ENCODE measurements at places on chromosomes 16 and 17.

DNA sequence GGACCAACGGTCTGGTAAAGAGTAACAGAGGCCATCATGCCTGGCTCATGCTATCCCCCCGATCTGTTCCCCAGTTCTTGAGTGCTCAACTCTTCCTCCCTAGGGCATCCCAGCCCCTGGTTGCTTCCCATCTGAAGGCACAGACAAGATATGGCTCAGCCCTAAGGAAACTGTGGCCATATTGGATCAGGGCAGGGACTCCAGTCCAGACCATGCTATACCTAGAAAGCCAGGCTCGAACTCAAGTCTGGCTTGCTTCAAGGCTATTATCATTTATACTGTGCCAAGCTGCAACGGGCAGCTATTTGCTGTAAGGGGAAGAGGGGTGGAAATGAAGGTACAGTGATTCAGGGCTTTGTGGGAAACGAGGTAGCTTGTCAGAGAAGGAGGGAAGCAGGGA lies 2.8 kb downstream of the UBTF start:
- no peak for DNase-seq

DNA sequence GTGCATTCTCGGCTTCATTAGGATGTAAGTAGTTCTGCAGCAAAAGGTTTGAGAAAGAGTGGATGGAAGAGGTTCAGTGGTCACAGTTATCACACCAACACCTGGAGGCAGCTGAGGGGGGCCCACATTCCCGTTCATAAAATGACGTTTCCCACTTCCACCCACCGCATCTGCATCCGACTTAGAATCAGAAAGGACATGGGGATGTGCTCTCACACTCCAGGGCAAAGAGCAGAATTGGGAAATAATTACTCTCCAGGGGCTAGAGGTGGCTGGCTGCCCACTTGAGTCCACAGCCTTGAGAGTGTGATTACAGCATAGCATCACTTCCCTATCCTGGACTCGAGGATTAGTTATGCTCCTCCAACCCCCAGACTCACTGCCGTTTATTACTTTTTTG lies 122.0 kb downstream of the CPPED1 start:
- DNase-seq: no peak

DNA sequence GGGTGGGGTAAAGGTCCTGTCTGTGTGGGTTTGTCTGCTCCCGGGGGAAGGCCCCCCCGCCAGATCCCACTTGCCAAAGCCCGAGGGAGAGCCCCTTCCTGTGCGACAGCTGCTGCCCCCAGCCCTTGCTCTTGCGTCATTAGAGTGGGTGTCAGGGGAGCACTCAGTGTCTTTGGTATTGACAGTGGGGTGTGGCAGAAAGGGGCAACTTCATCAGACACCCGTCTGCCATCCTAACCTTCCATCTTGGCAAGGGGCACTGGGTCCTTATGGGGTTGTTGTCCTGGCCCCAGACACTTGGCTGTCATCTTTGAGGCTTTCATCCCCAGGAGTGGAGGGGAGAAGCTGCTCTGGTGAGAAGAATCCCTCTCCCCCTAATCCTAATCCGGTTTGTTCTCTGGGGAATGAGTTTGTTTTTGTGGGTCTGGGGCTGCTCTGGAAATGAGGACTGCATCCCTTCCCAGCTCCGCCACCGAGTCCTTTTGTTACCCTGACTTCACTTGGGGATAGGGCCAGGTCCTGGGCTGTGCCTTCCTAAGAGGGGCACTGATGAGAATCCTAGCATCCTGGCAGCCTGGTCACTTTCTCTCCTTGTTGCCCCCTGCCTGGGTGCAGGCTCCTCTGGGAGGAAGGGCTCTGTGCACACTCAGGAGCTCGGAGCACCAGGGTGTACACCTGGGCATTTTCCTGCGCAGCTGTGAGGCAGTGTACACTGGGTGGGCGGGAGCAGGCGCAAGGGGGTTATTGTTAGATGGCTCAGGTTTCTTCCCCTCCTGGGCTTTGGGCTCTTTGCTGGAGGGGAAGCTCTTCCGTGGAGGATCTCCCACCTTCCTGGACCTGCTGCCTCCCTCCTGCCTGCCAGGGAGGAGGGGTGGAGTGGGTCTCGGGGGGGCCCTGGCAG lies 21.1 kb downstream of the GJD3 start:
- no peak for DNase-seq

DNA sequence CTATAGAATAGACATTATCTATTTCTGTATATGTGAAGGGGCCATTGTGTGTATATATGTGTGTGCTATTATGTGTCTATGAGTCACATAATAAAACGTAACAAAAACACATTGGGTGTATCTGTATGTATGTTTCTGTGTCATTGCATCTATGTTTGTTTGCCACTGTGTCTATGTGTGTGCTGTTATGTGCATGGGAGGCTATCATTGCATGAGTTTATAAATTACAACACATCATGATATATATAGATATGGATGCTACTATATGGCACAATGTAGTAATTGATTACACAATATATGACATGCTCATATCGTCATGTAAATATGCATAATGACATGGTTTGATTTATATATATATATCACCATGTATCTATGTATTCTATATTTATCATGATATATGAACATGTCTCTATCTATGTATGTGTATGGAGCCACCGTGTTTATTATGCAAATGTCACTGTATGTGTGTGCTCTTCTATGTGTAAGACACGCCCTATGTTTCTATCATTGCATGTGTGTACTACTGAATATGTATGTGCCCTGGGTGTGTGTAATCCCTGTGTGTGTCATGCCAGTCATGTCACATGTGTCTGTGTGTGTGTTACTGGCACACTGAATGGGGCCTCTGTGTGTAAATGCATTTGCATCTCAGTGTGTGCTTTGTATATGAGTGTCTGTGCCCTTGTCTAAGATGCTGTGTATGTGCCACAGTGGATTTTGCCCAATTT lies 1.4 kb upstream of the TSPOAP1 start:
- DNase-seq: peak; percentile 45

GRCh38 chr17:31405890-31406371 lies 14.5 kb downstream of the RAB11FIP4 start:
- no peak for DNase-seq

- no peak for DNase-seq
Observed at GRCh38 chr16:74463888-74464287, 42.6 kb upstream of the CLEC18B start.

DNA sequence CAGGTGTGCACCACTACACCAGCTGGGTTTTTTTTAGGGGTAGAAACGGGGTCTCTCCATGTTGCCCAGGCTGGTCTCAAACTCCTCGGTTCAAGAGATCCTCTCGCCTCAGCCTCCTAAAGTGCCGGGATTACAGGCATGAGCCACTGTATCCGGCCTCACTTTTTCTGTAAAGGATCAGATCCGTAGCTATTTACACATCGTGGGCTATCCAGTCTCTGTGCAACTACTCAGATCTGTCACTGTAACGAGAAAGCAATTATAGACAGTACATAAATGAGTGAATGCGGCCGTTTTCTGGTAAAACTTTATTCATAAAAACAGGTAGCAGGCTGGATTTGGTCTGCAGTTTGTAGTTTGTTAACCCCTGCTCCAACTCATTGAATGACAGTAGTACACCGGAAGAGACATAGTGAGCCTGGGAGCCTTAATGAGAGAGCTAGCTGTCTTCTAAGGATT lies 44.5 kb downstream of the VMP1 start:
- no peak for DNase-seq

DNA sequence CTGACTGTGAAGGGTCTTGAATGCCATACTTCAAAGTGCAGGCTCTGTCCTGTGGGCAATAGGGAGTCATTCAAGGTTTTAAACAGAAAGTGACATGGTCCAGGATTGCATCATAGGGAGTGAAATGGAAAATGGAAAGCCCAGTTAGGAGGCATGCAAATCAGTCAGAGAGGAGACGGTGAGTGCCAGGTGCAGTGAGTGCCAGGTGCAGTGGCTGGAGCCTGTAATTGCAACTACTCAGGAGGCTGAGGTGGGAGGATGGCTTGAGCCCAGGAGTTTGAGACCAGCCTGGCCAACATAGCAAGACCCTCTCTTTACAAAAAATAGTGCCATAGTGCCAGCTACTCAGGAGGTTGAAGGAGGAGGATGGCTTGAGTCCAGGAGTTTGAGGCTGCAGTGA lies 35.2 kb upstream of the SIAH1 start:
- DNase-seq: no peak

GRCh38 chr16:1545044-1546040 lies 11.9 kb downstream of the TMEM204 start:
- no peak for DNase-seq

Measured in stimulated activated CD8-positive, alpha-beta memory T cell treated with anti-CD3 and anti-CD28 coated beads, Interleukin-15, amount 100 ng/mL, for 48 hours (primary cell).